AML-193 (cell line): ENCODE measurements at places on chromosomes 4 and X.

DNA sequence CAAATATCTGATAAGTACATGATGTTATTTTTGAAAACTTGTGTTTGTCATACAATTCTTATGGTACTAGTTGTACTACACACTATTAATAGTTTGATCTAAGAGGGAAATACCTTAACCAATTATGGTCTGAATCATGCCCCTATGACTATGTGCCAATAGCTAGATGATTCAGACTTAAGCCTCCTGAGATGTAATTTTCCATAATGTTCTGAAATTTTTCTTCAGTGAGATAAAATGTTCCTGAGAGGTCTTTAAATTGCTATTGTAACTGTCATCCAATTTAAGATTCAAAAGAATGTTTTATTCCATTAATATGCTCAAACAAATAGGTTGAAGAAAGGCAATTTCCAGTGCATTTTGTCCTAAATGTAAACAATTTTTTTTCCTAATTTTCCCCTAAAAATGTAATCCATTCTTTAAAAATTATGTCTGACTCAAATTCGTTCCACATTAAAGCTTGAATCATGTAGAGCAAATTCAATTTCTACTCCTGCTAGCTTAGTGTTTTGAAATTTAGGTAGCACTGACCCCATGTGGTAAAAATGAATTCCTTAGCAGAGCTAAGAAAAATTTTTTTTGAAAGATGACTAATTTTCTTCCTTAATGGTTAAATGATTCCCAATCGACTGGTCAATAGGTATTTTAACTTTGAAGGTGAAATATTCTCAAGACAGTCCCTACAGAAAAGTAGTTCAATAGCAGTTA is 49.1 kb downstream of the APOOL start:
- DNase-seq = no peak

- DNase-seq = no peak
These were observed 13.0 kb downstream of the IL13RA1 start for GRCh38 chrX:118740276-118740889.

DNA sequence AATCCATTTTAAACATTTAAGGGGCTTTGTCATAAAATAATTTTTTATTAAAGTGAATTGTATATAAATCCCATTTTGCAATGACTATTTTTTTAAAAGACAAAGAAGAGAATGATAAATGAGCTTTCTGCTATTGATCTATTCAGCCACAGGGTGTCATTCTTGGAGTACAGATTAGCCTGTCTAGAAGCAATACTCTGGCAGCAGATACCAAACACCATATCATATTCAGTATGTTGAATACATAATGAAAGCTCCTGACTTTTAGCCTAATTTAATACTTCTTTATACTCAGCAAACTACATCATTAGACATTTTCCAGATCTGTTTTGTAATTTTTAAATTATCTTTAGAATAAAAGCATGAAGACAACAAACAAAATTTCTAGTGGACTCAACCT is 496.3 kb downstream of the PDGFC start:
- DNase-seq = peak; percentile 8

- DNase-seq = no peak
These were observed 69.5 kb upstream of the GABRA3 start for GRCh38 chrX:152520653-152521052.

GRCh38 chr4:139817657-139818452 is 152.2 kb downstream of the MGST2 start:
- no peak for DNase-seq

DNA sequence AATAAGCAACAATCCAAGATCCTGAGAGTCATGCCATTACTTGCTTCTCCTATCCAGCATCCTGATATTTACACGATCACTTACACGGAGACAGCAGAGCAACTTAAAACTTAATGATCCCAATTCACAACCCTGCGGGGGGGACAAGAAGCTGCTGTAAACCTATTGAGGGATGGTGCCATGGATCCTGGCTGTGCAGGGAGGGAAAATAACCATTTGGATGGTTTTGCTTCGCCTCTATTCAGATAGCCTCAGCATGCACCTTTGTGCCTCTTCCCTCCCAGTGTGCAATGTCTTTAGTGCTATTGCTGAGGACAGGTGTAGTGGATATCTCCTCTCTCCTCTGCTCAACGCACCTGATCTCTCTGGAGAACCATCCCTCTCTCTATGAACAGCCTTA is 89.7 kb upstream of the PPARGC1A start:
- DNase-seq = no peak

GRCh38 chrX:48998391-48998790 is 3.7 kb downstream of the GRIPAP1 start:
- no peak for DNase-seq

GRCh38 chrX:43552156-43552555 is 103.9 kb upstream of the MAOA start:
- DNase-seq = no peak

DNA sequence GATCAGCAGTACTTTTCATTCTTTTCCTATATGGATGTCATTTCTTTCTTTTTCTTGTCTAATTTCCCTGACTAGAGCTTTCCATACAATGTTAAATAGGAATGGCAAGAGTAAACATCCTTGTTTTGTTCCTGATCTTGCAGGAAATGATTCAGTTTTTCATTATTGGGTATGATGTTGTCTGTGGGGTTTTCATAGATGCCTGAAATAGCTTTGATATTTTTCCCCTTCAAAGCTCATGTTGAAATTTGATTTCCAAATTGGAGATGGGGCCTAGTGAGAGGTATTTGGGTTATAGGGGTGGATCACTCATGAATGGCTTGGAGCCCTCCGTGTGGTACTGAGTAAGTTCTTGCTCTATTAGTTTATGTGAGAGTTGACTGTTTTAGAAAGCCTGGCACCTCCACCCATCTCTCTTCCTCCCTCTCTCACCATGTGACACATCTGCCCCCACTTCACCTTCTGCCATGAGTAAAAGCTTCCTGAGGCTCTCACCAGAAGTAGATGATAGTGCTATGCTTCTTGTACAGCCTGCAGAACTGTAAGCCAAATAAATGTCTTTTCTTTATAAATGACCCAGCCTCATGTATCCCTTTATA is 22.3 kb upstream of the VSIG1 start:
- no peak for DNase-seq

GRCh38 chr4:173001571-173001970 is 167.0 kb upstream of the GALNT7 start:
- DNase-seq = no peak

GRCh38 chr4:108777388-108777787 is 14.5 kb upstream of the ETNPPL start:
- DNase-seq = no peak

DNA sequence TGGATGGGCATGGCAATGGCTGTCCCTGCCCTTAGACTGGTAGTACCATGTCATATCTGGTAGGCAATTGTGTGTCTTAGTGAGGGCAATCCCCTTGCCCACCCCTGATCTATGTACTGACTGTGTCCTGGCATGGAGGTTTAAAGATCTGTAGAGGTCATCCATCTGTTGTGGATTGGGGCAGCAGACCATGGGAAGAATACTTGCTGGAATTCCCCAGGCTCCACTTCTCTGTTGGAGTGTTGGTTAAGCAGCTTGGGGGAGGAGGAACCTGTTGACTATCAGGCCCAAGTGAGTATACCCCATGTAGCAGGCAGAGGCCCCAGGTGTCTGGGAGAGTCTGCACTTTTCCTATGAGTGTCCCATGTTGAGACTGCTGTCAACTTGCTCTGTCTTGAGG is 246.7 kb upstream of the DIPK2B start:
- no peak for DNase-seq
